Nucleus accumbens (tissue), 56 donors: ENCODE measurements at places on chromosomes 1 and 21.

DNA sequence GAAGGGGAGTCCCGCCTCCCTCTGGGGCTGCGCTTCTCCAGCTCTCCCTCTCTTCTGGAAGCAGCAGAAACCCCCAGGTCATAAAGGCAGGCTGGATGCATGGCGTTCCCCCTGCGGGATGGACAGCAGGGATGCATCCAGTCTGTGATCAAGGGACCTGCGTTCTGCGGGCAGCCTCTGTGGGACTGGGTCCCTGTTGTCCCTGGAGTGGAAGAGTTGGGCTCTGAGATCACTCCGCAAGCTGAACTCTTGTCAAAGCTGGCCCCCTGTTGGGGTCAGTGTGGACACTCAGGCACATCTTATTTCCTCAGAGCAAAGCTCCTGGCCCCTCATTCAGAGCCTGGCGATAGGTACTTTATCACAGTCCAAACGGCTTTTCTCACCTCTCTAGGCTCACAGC lies 341.2 kb downstream of the PTPRU start:
- no peak for DNase-seq

- no peak for DNase-seq
Measured at GRCh38 chr1:64229307-64229706, 25.9 kb downstream of the UBE2U start.

- DNase-seq = no peak
Measured at GRCh38 chr1:182229451-182229850, 162.1 kb downstream of the GLUL start.

GRCh38 chr1:154878371-154879037 lies 8.4 kb upstream of the KCNN3 start:
- DNase-seq = peak; percentile 56

DNA sequence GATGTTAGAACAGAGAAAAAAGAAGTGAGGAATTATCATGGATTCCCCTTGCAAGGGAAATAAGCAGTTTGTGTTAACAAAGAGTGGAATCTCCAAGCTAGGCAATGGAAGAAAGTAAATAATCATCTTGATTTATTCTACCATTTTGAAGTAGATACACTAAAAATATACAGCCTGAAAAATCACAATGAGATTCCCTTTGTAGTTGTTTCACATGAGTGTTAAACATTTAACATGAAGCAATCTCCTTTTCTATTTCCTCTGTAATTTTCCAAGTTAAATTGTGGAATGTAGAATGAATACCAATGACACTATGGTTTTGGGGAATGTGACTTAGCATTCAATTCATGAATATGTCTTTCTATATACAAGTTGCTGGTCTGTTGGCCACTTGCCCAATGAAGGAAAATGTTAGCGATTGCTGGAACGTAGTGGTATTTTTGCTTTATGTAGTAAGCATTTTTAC lies 5.7 kb downstream of the TGFB2 start:
- DNase-seq = no peak

DNA sequence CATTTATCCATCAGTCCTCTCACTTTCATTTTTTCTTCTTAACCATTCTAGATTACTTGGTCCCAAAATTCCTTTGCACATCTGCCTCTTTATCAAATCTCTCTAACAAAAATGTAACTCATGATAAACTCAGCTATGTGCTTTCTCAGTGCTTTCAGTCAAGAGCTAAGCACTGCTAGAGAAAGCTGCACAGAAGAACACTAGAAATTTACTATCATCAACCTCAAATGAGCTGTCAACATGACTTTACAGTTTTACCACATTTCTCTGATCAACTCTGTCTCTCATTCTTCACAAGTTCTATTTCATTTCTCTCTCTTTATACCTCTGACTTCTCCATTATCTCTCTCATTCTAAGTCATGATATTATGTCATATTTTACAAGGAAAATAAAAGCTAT lies 54.2 kb upstream of the PRKACB start:
- DNase-seq = no peak

- DNase-seq = no peak
Measured at GRCh38 chr21:38716088-38716487, 89.6 kb upstream of the ETS2 start.

- DNase-seq = no peak
Measured at GRCh38 chr1:36722871-36723270, 240.2 kb upstream of the CSF3R start.

DNA sequence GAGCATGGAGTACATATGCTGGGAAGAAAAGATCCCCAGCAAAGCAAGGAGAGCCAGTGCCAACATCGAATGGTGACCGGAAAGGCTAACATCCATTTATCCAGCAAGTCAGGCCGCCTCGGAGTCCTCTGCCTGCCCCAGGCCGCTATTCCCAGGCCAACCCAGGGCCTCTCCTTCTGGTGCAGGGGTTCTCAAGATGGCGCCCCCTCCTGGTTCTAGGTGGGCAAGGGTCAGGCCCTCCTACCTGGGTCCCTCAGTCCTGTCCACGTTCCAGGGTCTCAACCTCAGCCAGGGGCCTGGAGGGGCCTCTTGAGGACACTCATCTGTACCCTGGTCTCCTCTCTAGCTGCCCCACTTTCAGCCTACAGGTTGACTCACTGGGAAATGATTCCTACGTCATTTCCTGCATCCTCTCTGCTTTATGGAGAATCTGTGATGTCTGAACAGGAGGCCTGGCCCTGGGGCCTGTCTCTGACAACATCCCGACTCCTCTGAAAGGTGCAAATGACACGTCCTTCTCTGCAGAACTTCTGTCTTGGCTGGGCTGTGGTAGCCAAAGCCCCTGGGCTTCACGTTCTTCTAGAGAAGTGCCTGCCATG lies 145.3 kb downstream of the PSMG1 start:
- no peak for DNase-seq

GRCh38 chr1:207670997-207671396 lies 26.1 kb downstream of the CR1L start:
- no peak for DNase-seq

DNA sequence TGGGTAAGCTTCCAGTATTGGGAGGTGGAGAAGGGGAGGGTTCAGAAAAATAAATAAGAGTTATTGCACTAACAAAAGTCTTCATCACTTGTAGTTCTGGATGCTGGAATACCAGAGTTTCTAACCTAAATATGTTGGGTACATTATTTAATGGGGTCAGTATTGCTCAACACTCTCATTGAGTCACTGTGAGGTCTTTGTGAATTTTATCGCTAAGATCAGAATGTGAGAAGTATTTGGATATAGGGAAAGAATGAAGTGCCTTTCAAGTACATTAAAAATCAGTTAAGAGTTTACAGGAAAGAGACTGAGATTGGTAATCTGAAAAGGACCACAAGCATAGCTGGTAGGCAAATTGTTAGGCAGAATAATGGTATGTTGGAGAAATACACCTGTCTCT lies 8.8 kb downstream of the SNRPE start:
- no peak for DNase-seq

DNA sequence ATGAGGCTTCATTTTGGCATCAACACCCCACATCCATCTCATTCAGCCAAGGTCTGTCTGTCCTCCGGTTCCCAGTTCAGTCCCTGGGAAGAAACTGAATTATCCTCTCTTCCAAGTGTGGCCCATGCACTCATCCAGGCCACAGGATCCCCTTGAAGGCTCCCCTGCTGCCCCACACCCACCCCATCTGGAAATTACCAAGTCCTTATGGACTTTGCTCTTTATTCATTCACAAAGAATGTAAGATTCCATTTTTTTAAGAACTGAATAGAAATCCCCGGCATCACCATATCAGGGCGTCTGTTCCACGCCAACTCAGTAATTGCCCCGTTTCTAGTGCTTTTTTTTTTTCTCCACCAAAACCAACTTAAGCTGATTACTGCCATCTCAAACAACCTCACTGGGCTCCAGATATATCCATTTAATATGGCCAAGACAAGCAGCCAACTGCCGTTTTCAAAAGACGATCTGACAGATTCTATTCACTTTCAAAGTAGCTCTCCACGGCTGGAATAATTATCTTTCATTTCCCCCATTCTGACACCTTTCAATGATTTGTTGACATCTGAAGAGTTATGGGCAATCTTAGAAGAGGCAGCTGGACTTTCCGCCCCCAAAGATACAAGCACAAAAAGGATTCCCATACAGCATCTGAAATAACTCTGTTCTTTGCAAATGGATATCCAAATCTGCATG lies 55.9 kb downstream of the OLIG1 start:
- peak; percentile 7 for DNase-seq

GRCh38 chr1:154493276-154493675 lies 8.7 kb upstream of the TDRD10 start:
- DNase-seq = no peak

- DNase-seq = no peak
Measured at GRCh38 chr1:70220015-70220414, 1.2 kb upstream of the SRSF11 start.

GRCh38 chr1:246971969-246972368 lies 35.9 kb downstream of the ZNF695 start:
- no peak for DNase-seq

- no peak for DNase-seq
Measured at GRCh38 chr1:182147136-182147820, 85.8 kb upstream of the ZNF648 start.

DNA sequence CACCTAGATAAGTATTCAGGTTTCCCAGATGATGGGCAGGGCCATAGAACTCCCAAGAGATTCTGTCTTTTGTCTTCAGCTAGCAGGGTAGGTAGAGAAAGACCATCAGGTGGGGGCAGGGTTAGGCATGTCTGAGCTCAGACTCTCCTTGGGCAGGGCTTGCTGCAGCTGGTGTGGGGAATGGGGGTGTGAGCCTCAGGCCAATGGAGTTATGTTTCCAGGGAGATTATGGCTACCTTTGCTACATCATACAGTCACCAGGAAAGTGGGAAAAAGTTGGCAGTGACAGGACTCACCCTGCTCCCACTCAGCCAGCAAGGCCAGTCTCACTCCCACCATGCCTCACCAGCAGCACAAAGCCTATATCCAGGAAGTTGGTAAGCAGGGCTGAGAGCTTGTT lies 77.8 kb downstream of the DRAM2 start:
- no peak for DNase-seq

DNA sequence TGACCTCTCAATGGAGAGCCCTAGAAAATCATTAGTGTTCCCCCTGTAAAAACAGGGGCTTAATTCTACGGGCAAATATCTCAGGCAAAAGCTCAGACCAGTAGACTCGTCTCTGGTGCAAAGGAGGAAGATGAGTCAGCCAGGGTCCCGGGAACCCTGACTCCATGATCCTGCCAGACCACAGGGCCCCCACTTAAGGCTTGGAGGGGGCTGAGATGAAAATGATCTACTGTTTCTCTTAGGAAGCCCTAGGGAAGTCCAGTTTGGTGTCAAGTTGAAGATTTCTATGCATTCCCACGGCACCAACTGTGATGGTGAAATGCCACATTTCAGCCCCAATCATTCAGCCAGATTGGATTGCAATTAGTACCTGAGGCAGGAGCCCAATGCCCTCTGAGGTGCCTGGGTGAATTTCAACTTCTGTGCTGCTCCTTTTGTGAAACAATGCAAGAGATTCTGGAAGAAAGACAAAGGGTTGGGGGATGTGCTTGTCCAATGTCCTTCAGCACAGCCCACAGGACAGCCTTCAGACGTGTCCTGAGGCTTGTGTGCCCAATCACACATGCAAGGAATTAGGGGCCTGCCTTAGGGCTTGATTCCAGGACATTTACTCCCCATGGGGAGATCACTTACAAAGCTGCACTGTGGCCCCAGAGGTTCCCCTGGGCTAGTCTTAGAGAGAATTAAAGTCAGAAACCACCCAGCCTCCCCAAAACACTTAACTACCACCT lies 18.1 kb downstream of the NAV1 start:
- no peak for DNase-seq

DNA sequence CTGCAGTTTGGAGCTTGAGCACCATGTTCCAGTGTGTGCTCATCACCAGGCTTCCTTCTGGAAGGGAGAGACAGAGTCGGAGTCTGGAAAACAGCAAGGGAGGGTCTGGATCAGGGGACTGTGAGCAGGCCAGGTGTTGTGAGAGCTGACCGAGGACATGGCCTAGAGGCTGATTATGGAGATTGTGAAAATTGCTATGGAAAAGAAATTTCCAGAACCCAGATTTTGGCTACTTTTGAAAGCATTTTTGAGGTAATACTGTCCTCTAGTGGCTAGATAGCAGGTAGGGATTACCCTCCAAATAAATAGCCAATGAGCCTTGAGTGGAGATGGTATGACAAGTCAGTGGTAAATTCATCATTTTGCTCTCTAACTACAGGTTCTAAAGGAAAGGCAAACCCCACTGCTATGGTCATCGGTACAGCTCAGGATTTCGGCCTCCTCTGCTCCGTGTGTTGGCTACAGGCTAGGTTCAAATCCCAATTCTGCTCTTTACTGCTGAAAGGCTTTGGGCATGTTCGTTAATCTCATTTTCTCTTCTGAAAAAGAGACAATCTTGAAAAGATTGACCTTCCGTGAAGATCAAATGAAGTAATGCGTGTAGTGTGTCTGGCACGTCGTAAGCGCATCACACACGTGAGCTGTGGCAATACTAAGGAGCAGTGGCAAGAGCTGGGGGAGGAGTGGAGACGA lies 1.0 kb upstream of the HAO2 start:
- DNase-seq = no peak

- no peak for DNase-seq
Measured at GRCh38 chr21:42793774-42794173, 85.6 kb downstream of the WDR4 start.

- DNase-seq = no peak
Measured at GRCh38 chr1:179968994-179969919, 14.6 kb downstream of the CEP350 start.

GRCh38 chr1:185896863-185897262 lies 162.7 kb downstream of the HMCN1 start:
- no peak for DNase-seq

GRCh38 chr1:225840713-225841112 lies 30.8 kb downstream of the EPHX1 start:
- DNase-seq = no peak

DNA sequence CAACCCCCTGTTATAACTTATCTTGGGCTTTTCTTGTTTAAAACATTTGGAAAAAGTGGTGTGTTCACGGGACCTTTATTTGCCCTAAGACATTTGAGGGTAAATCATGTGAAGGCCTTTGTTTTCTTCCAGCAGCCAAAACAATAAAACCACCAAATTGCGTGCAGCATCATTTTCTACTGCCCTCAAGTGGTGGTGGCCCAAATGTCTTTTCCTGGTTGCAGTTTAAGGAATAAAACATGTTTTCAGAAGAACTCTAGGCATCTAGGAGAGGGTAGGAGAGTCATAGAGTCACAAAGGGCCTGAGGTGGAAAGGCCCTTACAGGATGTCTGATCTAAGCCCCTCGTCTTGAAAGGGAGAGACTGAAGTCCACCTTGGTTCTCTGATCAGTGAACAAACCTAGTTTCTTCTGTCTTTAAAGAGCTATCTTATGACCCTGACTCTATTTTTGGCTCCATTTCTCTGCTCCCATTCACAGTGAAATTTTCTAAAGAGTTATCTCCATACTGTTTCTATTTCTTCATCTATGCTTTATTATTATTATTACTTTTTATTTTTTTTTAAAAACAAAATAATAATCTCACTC lies 16.0 kb upstream of the EPS15 start:
- DNase-seq = peak; percentile 57

- DNase-seq = no peak
Measured at GRCh38 chr1:175287849-175288248, 95.3 kb upstream of the KIAA0040 start.
